ENCODE measurements at places on chromosomes 16 and 17.

DNA sequence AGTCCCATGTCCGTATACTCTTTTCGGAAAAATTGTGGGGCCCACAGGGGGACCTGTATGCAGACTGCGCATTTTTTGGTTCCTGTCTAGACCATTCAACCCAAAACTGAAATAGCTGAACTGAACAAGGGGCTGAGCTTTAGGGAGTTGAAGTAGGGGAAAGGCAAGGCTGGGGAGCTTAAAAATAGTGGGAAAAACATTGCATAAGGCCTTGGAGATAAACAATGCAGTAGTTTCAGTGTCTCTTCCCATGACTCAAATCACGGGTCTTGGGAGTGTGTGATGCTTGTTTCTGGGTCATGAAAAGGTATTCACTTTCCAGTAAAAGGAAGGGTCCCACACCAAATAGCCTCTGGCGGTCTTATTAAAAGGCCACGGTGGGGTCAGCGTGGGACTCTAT is 402.8 kb upstream of the SALL1 start:
- no peak for DNase-seq

DNA sequence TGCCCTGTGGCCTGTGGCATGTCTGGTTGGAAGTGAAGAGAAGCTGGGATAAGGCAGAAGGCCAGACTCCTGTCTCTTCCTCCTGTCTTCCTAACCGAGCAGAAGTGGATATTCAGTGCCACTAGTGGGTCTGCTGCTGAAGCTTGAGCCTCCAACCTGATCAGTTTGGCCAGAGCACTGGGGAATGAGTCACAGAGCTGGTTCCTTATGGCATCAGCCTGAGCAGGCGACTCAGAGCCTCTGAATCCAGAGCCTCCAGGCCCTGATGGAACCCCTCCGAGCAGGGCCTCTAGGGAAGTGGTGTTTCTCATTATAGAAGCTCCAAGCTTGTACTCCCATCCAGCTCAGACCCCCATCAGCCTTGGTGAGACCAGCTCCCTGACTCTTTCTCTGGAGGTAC is 2.0 kb downstream of the WSCD1 start:
- no peak for DNase-seq

DNA sequence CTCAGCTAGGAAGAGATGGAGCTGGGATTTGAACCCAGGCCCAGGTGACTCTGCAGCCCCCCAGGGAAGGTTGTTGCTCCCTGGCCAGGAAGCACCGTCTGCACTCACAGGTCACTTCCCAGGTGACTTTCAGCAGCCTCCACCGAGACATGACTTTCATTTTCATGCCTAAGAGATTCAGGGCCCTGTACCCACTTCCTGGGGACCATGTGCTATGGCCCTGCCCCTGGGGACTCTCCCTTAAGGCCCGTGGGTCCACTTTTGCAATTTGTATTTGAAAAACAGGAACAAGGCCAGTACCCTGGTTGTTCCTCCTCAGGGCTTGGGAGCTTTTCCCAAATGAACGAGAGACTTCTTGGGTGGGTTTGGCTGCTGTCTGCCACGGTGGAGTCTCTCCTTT is 191.0 kb downstream of the IRF8 start:
- DNase-seq: no peak

- peak; percentile 98 for DNase-seq
Measured at GRCh38 chr17:57987581-57988300, at the start of gene VEZF1. VEZF1 (minus strand) TSS chr17:57988254; CDS start chr17:57988111, 143 bp downstream.

- no peak for DNase-seq
Measured at GRCh38 chr16:80608946-80609345, 68.2 kb downstream of the DYNLRB2 start.

- peak; percentile 87 for DNase-seq
Measured at GRCh38 chr16:72848759-72849664, 198.9 kb downstream of the ZFHX3 start.

DNA sequence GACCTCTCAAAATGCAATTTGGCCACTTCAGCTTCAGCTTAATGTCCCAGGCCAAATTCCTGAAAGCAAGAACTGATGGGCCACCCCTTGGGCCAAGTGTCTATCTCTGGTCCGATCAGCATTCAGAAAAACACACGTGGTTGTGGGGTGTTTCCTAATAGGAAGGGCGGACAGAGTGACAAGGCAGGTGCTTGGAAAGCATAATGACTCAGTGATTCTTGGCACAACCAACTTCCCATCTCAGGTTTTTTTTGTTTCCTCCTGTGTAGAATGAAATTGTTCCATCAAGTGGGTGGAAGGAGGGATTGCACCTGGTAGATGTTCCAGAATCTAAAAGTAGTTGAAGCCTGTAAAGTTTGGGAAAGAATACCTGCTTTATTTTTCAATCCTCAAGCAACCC is 155.6 kb downstream of the HS3ST2 start:
- no peak for DNase-seq

DNA sequence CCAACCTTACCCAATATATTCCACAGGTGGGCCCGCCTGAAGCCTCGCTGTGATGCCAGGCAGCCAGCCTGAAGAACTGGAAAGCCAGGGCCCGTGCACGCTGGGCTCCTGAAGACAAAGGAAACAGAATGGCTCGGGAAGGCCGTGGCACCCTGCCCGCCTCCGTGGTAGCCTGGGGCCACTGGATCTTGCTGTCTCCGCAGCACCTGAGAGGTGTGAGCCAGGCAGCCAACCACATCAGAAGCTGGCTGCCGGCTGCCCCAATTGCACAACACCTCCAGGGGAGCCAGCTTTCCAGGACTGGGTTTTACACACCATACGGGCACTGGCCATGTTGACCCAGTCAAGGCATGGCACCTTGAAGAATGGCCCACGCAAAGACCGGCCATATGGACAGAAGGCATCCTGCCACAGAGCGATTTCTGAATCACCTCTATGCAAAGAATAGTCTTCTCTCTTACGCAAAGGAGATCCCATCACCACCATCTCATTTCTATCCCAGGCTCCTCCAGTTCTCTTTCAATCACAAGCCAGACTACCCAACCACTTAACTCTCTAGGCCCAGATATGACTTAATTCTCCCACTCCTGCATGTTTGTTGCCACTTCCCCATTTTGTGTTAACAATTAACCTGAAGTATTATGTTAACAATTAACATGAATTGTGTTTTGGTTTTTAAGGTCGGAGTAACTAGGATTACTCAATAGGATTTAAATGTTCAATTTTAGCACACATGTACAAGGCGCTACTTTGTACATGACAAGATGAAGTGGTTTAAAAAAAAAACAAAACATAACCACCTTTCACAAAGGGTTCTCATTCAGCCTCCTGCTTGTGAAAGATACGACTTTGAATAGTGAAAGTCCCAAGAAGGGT is 32.1 kb downstream of the ZFHX3 start:
- peak; percentile 18 for DNase-seq

- DNase-seq: peak; percentile 43
Measured at GRCh38 chr17:1002771-1003555, 6.0 kb downstream of the TIMM22 start.

GRCh38 chr16:78317564-78318240 is 218.2 kb downstream of the WWOX start:
- DNase-seq: no peak

GRCh38 chr16:1749152-1750117 is 21.9 kb downstream of the NME3 start:
- no peak for DNase-seq

DNA sequence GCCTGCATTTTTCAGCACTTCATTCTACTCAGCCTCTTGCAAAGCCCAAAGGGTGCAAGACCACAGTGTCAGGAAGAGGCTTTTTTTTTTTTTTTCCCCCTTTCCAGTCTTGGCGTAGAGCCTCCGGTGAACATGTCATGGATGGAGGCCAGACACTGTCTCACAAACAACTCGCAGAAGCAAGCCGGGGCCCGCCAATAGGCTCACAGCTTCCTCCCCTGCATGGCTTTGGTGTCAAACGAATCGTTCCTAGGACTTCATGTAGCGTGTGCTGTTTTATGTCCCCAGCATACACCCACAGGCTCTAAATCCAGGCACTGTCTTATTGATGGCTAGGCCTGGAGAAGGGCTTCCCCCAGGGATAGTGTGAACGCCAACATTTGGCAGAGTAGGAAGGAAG is 457.7 kb upstream of the MAF start:
- DNase-seq: no peak

DNA sequence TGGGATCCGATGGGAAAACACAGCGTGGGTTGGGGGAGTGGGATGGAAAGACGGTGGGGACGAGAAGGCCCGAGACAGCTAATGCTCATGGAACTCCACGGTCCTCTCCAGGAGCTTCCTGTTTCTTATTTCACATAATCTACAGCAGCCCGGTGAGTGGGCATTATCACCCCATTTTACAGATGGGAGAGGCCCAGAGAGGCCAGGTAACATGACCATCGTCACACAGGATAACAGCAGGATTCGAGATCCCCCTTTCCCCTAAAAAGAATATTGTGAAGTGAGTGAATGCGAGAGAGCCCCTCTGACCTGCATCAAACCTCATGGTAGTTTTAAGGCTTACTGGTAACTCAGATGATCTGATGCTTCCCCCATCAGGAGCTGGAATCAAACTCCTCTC is 12.0 kb downstream of the CIBAR2 start:
- no peak for DNase-seq

DNA sequence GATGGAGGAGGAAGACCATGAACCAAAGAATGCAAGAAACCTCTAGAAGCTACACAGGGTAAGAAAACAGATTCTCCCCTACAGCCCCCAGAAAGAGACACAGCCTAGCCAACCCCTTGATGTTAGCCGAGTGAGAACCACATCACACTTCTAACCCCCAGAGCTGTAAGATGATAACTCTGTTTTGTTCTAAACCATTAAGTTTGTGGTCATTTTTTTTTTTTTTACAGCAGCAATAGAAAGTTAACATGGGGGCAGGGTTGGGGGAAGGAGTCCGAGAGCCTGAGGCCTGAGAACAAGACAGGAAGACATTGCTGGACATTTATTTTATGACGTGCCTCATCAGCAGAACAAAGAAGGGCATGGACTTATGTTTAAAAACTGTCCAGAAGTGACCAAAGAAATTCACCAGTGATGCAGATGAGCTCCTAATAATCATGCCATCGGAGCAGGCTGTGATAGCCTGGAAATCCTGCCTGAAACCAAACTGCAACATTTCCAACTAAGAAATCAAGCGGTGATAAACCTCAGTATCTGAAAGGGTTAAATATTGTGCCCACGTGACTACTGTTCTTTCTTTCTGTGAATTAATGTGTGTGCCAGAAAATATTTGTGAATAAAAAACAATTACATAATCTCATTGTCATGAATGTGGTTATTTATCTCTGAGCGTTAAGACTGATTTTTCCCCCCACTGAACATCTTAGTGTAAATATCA is 1.1 kb downstream of the ABCA9 start:
- DNase-seq: no peak

DNA sequence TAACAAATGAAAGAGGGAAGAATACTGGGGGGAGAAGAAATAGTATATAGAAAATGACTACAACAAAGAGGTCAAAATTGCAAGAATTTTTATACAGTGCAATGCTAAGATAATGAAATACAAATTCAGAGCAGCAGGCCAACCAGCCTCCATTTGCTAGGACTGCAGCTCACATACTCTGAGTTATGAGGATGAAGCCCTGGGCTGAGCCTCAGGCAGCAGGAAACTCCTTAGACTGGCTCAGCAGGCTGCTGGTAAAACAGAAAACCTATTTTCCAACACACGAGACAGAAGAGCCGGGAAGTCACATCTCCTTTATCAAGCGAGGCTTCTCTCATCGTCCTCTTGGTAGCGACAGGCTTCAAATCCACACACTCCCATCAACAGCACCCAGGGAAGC is 296.5 kb downstream of the SLC39A11 start:
- no peak for DNase-seq

GRCh38 chr17:52737071-52737470 is 578.6 kb upstream of the CA10 start:
- no peak for DNase-seq

DNA sequence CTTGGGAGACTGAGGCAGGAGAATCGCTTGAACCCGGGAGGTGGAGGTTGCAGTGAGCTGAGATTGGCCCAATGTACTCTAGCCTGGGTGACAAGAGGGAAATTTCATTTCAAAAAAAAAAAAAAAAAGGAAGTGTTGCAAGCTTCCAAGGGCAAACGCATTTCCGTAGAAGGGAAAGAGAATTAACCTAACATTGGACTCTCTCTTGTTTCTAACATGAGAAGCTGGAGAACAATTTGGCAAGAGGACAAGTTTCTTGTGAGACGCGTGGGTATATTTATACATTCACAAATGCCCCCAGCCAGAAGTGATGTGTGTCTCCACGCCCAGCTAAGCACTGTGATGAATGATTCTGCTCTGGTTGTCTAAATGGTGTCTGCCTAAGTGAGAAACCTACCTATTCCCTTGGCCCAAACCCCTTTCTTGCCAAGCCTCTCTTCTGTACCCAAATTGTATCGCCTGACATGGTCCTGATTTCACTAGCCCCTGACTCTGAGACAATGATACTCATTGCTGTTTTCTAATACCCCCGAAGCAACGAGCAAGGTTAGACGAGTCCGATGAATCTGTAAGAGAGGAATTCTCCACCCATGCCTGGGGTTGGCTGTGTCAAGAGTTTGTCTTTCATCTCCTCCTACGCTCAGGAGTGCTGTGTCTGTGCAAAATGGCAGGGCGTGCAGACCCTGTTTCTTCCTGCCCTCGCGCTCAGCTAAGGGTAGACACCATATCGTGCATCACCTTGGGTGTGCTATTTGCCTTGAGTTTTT is 14.2 kb upstream of the ST6GALNAC2 start:
- no peak for DNase-seq

GRCh38 chr16:11307639-11308492 is 26.7 kb upstream of the PRM1 start:
- DNase-seq: no peak

DNA sequence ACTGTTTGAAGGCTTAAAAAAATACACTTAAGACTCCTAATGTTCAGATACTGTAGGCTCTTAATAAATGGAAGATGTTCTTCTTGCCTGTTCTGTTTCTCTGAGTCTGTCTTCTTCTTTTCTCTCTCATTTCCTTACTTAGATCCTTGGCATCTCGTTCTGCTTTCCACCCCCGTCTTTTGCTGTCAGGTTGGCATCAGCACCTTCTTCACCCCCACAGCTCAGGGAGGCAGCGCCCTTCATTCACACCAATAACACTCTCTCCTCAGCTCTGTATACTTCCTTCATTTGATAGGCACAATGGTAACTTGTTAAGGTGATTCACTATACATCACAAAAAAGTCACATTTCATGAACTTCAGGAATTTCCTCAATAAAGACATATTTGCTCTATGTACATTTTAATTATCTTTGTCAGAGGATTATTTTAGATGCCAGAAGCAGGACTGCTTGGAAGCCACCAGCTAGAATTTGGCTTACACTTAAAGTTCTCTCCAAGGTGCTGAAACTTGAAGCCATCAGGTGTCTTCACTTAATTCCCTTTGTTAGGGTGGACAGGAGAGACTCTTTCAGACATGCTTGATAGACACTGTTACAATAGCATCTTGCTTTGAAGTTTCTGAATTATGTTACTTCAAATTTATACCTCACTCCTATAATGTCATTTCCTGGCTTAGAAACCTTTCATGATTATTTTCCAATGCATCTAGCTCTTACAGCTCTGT is 670.1 kb upstream of the C16orf82 start:
- DNase-seq: no peak

All from NCI-H69 (cell line).